ENCODE measurements at places on chromosomes 7 and 10.

GRCh38 chr10:88154596-88155250, 291.3 kb downstream of the PTEN start:
- no peak for DNase-seq

- DNase-seq: no peak
These were observed 132.0 kb upstream of the FOXK1 start for GRCh38 chr7:4550117-4550516.

DNA sequence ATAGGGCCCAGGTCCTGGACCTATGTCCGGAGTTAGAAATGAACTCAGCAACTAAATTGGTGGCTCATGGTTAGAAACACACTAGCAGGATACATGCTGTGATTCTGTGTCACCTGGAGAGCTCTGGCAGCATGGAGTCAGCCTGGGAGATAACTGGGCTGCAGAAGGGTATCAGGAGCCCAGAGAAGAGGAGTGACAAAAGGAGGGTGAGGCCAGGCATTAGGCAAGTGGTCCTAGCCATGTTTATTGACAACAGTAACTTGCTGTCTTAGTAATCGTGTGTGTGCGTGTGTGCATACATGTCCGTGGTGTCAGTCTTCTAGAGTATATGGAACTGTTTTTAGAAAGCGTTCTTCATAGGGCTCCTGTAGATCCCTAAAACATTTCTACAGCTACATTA, 157.5 kb upstream of the PHYHIPL start:
- DNase-seq: no peak

DNA sequence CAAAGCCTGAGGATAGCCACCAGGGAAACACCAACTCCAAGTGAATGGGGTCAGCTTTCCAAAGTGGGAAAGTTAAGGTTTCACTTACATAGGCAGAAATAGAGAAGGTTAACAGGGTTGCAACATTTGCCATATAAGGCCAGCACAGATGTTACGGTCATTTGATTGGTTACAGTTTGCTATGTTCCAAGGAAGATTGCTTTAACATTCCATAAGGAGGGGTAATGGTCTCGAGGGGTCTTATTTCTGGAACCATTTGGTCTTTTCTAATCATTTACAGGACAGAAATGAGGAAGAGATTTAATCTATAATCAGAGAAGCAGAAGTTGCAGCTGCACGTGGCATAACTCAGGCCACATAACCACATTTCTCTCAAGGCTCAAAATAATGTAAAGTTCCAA, 679.4 kb upstream of the C7orf33 start:
- DNase-seq: no peak

- no peak for DNase-seq
These were observed 18.0 kb downstream of the TRUB1 start for GRCh38 chr10:114955984-114956383.

DNA sequence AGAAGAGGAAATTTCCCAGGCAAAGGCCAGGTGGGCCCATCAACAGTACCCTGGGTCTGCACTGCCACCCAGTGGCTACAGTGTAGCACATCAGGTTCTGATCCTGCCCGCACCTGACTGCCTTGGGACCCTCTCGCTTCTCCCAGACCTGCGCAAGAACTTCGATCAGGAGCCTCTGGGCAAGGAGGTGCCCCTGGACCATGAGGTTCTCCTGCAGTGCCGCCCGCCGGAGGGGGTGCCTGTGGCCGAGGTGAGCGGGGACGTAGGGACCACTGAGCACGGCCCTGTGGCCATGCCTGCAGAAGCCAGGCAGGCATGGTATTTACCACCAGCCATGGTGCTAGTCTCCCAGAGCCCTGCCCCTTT, 33.9 kb upstream of the SLC29A3 start:
- DNase-seq: no peak

GRCh38 chr10:72158176-72158575, 57.6 kb upstream of the ANAPC16 start:
- DNase-seq: no peak

- no peak for DNase-seq
These were observed 735.6 kb upstream of the SORCS1 start for GRCh38 chr10:107900131-107900530.
